Lung (tissue), 17 donors: ENCODE measurements at places on chromosomes 1 and 21. TPM values are rescaled to one million over a fixed set of nuclear protein-coding genes. Genes with fewer than 3 reads are reported as not detected.

ETNK2 gene
- polyA plus RNA-seq: 2.2 TPM

FLVCR1 gene
- 4.6 TPM for polyA plus RNA-seq

NES gene
- polyA plus RNA-seq: 17.6 TPM

RAB42 gene
- polyA plus RNA-seq: 3.1 TPM

ANGPTL1 gene
- polyA plus RNA-seq: 2.6 TPM

HPCA gene
- polyA plus RNA-seq: 0.19 TPM

FNDC5 gene
- 0.31 TPM for polyA plus RNA-seq

MRPL20 gene
- polyA plus RNA-seq: 129 TPM

CYP4A11 gene
- 0.10 TPM for polyA plus RNA-seq

ADGRL4 gene
- 19.3 TPM for polyA plus RNA-seq

SPATA21 gene
- polyA plus RNA-seq: 0.15 TPM

CNR2 gene
- 0.11 TPM for polyA plus RNA-seq

TEX38 gene
- polyA plus RNA-seq: not detected

OR2L13 gene
- polyA plus RNA-seq: 0.03 TPM

GRCh38 chr1:185338719-185339622 is 21.9 kb upstream of the IVNS1ABP start:
- DNase-seq: no peak
- peak overlapping the region; percentile 35 for H3K27ac ChIP-seq
- H3K27me3 ChIP-seq: no peaks in the 10 kb centered on the region
- no peak overlapping the region for H3K4me3 ChIP-seq
- peaks cover 5% of the 10 kb centered on the region for H3K4me1 ChIP-seq
- H3K36me3 ChIP-seq: no peaks in the 10 kb centered on the region

GRCh38 chr1:65896721-65897120 is 104.0 kb downstream of the PDE4B start:
- no peaks in the 10 kb centered on the region for H3K36me3 ChIP-seq
- H3K27me3 ChIP-seq: no peaks in the 10 kb centered on the region
- no peak overlapping the region for H3K4me3 ChIP-seq
- H3K4me1 ChIP-seq: no peaks in the 10 kb centered on the region
- no peak overlapping the region for H3K27ac ChIP-seq
- DNase-seq: no peak

DNA sequence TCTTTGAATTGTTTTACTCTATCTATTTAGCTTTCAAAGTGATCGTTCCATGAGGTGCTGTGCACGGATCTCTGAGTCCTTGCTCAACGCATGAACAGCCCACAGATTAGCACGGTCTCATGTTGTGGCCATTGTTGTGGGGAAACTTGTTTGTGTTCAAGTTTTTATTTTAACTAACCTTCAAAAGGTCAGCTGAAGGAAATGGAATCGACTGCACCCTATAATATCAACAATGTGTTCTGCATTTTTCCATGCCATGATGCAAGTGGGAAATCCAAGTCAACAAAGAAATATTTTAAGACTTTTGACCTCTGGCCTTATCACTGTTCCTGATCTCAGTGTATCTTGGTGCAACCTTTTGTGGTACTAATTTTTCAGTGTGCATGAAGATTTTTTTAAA is 6.1 kb downstream of the SH2D1B start:
- no peak overlapping the region for H3K27ac ChIP-seq
- H3K36me3 ChIP-seq: no peaks in the 10 kb centered on the region
- no peaks in the 10 kb centered on the region for H3K27me3 ChIP-seq

DNA sequence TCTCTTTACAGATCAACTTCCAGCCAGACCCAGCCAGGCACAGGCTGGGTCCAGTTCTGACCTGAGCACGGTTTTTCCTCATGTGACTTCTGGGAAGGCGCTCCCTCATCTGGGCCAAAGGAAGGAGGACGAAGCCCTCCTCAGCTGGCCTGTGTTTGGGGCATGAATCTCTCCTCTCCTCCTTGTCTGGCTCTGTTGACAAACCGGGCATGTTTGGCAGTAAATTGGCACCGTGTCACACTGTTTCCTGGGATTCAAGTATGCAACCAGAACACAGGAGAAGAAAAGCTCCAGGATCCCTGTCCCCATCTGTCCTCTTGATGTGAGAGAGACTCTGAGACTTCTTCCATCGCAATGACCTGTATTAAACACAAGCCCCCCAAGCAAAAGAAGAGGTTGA is 18.3 kb downstream of the NECAP2 start:
- no peaks in the 10 kb centered on the region for H3K4me1 ChIP-seq
- no peak overlapping the region for H3K27ac ChIP-seq
- H3K36me3 ChIP-seq: peaks cover 15% of the 10 kb centered on the region
- no peak for DNase-seq
- H3K4me3 ChIP-seq: no peak overlapping the region

DNA sequence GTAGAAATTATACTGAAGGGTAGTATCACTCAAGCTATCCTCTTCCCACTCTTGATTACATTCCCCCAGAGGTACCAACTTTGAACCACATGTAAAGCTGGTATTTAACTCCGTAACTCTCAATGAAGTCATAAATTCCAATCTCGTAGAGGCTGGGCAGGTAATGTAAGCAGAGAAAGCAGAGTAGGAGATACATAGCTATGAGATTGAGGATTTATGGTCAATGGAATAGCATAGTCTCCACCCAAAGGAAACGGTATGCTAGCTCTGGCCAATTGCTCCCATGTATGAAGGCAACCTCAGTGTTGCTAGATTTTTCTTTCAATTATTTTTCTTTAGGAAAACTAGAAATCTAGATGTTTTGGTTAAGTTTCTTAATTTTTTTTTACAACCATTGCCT is 163.1 kb upstream of the NRIP1 start:
- no peaks in the 10 kb centered on the region for H3K36me3 ChIP-seq
- no peak overlapping the region for H3K4me3 ChIP-seq
- no peaks in the 10 kb centered on the region for H3K4me1 ChIP-seq
- H3K27me3 ChIP-seq: no peaks in the 10 kb centered on the region
- DNase-seq: no peak

DNA sequence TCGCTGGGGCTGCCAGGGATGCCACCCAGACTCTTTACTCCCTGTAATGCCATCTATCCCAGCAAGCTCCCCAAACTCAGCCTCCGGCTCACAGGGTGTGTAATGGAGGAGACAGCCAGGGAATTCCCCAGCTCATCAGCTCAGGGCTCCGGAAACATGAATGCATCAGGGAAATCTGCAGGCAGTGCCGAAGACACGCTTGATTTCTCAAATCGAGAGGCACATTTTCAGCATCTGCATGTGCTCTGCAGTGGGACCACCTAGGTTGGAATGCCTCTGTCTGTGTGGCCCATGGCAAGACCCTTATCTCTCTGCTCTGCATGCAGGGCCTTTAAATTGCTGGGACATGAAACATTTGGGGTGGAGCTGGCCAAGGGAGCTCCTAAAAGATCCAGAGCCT is 170.1 kb downstream of the TRABD2B start:
- no peaks in the 10 kb centered on the region for H3K36me3 ChIP-seq
- H3K4me3 ChIP-seq: no peak overlapping the region
- H3K27ac ChIP-seq: no peak overlapping the region
- no peaks in the 10 kb centered on the region for H3K27me3 ChIP-seq
- DNase-seq: peak; percentile 70

DNA sequence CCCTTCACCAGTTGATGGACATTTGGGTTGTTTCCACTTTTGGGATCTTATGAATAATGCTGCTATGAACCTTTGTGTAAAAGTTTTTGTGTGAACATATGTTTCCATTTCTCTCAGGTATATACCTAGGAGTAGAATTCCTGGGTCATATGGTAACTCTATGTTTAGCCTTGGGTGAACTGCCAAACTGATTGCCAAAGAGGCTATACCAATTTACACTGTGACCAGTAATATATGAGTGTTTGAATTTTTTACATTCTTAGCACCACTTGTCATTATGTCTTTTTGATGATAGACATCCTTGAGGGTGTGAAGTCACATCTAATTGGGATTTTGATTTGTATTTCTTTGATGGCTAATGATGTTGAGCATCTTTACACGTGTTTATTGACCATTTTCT is 290.1 kb downstream of the DUSP10 start:
- H3K4me1 ChIP-seq: peaks cover 6% of the 10 kb centered on the region
- no peaks in the 10 kb centered on the region for H3K27me3 ChIP-seq
- H3K27ac ChIP-seq: no peak overlapping the region

DNA sequence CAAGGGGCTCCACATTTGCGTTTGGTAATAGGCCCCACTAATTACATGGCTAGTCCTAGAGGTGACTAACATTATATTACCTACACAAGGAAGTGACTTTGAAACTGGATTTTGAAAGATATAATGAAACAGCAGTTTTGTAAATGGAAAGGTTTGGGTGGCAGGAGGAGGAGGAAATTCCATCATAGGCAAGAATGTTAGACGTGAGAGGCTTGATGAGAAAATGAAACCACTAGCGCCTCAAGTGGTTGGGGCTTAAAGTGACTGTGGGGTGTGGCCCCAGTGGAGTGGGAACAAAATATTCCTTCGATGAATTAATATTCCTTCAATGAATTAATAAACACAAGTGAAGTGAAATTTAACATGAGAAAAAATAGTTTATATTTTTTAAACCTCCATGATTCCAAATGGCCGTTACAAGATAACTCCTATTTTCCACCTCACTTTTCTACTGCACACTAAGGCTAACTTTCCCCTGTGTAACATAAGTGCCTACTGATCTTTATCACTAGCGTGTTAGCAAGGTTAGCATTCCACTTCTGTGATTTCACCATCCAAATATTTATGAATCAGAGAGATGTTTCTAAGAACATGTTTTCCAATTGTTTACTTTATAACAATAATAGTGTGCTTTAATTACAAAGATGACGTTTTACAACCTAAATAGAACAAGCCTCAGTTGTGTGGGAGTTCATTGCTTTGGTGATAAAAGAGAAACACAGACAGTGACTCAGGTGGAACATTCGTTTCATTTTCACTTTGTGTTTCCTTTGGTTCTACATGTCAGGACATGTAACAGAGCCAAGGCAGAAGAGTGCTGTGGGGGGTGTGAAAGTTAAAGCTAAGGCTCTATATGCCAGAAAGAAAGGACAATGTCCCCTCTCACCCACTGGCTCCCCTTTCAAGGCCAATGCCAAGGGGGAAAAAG is 12.5 kb upstream of the ATF3 start:
- H3K27ac ChIP-seq: no peak overlapping the region
- DNase-seq: peak; percentile 36
- no peaks in the 10 kb centered on the region for H3K4me1 ChIP-seq
- H3K36me3 ChIP-seq: no peaks in the 10 kb centered on the region

DNA sequence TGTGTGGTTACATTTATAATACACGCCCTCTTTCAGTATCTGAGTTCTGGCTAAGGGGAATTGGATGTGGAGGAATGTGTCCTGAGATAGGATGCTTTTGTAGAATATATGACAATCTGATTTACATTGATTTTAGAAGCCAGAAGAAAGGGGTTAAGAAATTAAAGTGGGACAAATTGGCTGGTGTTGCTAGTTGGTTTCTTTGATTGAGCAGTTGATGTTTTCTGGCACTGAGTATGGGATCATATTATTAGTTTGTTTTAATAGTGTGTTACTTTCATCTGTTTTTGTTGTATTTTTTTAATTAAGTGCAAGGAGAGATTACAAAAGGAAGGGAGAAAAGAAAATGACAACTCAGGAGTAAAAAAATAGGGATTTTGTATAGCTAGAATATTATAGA is 1634.7 kb upstream of the B3GALT2 start:
- DNase-seq: no peak
- no peak overlapping the region for H3K4me3 ChIP-seq
- H3K27me3 ChIP-seq: no peaks in the 10 kb centered on the region
- H3K4me1 ChIP-seq: no peaks in the 10 kb centered on the region
- H3K36me3 ChIP-seq: no peaks in the 10 kb centered on the region

DNA sequence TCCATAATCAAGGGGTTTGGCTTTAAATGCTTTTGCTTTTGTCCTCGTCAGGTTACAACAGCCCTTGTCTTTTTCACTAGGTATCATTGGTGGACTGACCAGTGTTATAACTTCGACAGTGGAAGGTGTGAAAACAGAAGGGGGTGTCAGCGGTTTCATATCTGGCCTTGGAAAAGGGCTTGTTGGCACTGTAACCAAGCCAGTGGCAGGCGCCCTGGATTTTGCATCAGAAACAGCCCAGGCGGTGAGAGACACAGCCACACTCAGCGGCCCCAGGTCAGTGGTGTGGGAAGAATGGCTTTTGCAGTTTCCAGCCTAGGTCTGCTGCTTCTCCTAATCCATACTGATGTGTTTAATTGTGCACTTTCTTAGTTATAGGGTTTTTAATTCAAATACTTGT is 157.9 kb downstream of the DHRS3 start:
- H3K4me3 ChIP-seq: no peak overlapping the region
- peak overlapping the region; percentile 51 for H3K27ac ChIP-seq
- H3K36me3 ChIP-seq: no peaks in the 10 kb centered on the region
- no peak for DNase-seq
- peaks cover 73% of the 10 kb centered on the region for H3K4me1 ChIP-seq
- no peaks in the 10 kb centered on the region for H3K27me3 ChIP-seq

GRCh38 chr1:51969038-51969705 is 21.3 kb downstream of the RAB3B start:
- peaks cover 25% of the 10 kb centered on the region for H3K27me3 ChIP-seq
- H3K4me3 ChIP-seq: no peak overlapping the region
- DNase-seq: no peak
- no peaks in the 10 kb centered on the region for H3K36me3 ChIP-seq
- no peak overlapping the region for H3K27ac ChIP-seq
- H3K4me1 ChIP-seq: no peaks in the 10 kb centered on the region

- no peak overlapping the region for H3K4me3 ChIP-seq
- H3K4me1 ChIP-seq: no peaks in the 10 kb centered on the region
- DNase-seq: no peak
- no peaks in the 10 kb centered on the region for H3K36me3 ChIP-seq
These were observed 23.6 kb upstream of the CTH start for GRCh38 chr1:70387507-70387906.

- peaks cover 10% of the 10 kb centered on the region for H3K4me1 ChIP-seq
- H3K27me3 ChIP-seq: no peaks in the 10 kb centered on the region
- peak within 1 kb of the TSS; percentile 79 for H3K4me3 ChIP-seq
These were observed at the start of gene CAMSAP2 for GRCh38 chr1:200738327-200738948. TSS of gene CAMSAP2 (plus strand) at chr1:200738893. CDS start at chr1:200739828, 935 bp downstream.
